ENCODE measurements at places on chromosomes 4 and X. TPM values are rescaled to one million over a fixed set of nuclear protein-coding genes. Genes with fewer than 3 reads are reported as not detected.

Gene MGST2
- polyA plus RNA-seq = 9.0 TPM

Gene SPANXD
- not detected for polyA plus RNA-seq

Gene RAI2
- 0.04 TPM for polyA plus RNA-seq

Gene PSAPL1
- polyA plus RNA-seq = not detected

Gene GABRG1
- not detected for polyA plus RNA-seq

Gene SLITRK4
- not detected for polyA plus RNA-seq

Gene FAM47E
- not detected for polyA plus RNA-seq

Gene STATH
- polyA plus RNA-seq = not detected

Gene DHX15
- polyA plus RNA-seq = 79.1 TPM

Gene S100P
- not detected for polyA plus RNA-seq

Gene KLKB1
- polyA plus RNA-seq = not detected

Gene NLGN4X
- not detected for polyA plus RNA-seq

Gene TMEM35A
- polyA plus RNA-seq = 14.2 TPM

Gene ADAM29
- polyA plus RNA-seq = not detected

Gene OPHN1
- polyA plus RNA-seq = 4.5 TPM

Gene ABLIM2
- 0.07 TPM for polyA plus RNA-seq

Gene PALLD
- polyA plus RNA-seq = 91.0 TPM

Gene PPBP
- not detected for polyA plus RNA-seq

Gene IGFBP7
- polyA plus RNA-seq = 338 TPM

Gene DYNLT3
- 8.9 TPM for polyA plus RNA-seq

Gene FATE1
- not detected for polyA plus RNA-seq

Gene TIGD4
- polyA plus RNA-seq = not detected

Gene CPZ
- 8.2 TPM for polyA plus RNA-seq

Gene DAPP1
- not detected for polyA plus RNA-seq

Gene PROM1
- polyA plus RNA-seq = not detected

Gene RNF212
- 0.51 TPM for polyA plus RNA-seq

Gene DUSP9
- polyA plus RNA-seq = 0.09 TPM

Gene ENPEP
- 0.07 TPM for polyA plus RNA-seq

Gene COL4A6
- polyA plus RNA-seq = 0.69 TPM

Gene PNMA5
- not detected for polyA plus RNA-seq

Gene SPIN4
- 2.5 TPM for polyA plus RNA-seq

Gene OTUD6A
- not detected for polyA plus RNA-seq

Gene ERAS
- polyA plus RNA-seq = not detected

Gene DOCK11
- 3.9 TPM for polyA plus RNA-seq

Gene GNRHR
- polyA plus RNA-seq = not detected

Gene AMBN
- not detected for polyA plus RNA-seq

Gene H2BW2
- not detected for polyA plus RNA-seq

Gene PDE5A
- 71.5 TPM for polyA plus RNA-seq

Gene IGBP1
- 51.8 TPM for polyA plus RNA-seq

Gene SPATA18
- polyA plus RNA-seq = 3.0 TPM

Gene C4orf36
- polyA plus RNA-seq = 0.41 TPM
